ENCODE measurements at places on chromosomes 3 and 15.

DNA sequence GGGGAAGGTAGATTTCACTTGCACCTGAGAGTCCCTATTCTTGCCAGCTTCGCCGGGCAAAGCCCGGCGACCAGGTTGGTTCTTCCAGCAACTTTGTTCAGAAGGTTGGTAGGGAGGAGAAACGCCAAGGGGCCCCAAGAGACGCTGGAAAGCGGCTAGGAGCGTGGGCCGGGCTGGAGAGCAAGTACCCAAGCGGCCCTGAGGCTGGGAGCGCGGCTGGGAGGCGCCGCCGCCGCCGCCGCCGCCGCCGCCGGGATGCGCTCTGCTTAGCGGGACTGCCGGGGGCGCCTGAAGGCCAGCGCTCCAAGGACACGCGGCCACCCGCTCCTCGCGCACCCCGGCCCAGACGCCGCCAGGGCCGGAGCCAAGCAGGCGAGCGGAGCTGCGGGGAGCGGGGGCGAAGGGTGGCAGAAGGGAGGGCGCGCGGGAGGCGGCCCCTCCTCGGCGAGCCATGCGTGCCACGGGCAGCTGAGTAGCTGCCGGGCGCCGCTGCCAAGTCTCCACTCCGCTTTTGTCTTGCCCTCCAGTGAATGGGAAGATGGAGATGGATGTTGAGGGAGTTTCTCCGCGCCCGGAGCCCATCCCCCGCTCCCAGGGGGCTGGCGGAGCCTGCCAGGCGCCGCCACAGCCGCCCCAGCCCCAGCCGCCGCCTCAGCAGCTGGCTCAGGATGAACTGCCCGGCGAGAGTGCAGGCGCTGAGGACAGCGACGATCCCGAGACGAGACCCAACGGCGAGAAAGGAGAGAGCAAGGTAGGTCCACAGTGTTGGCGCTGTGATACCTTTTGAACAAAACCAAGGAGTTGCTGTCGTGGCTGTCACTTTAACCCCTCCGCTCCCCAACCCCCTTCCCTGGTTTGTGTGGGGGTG, 227.4 kb upstream of the AZI2 start:
- DNase-seq = peak; percentile 84

GRCh38 chr15:25619076-25619475, 180.3 kb upstream of the UBE3A start:
- no peak for DNase-seq

GRCh38 chr3:12495749-12496452, 11.6 kb downstream of the TSEN2 start:
- DNase-seq = no peak

DNA sequence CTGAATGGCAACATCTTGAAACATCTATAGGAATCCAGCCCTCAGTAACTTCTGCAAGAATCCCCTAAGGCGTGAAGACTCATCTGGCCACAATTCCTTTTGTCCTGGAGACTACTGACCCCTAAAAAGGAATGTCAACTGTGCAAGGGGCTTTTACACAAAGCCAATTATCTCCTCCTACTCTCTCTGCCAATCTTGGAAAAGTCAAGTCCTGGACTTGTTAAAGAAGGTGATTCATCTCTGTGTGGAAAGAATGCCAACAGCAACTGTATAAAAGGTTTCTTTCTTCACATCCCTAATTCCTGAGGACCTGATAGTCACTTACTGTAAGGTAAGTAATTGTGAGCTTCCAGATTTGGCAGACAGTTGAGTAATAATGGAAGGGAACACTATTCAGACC, 22.3 kb downstream of the THRB start:
- DNase-seq = no peak

DNA sequence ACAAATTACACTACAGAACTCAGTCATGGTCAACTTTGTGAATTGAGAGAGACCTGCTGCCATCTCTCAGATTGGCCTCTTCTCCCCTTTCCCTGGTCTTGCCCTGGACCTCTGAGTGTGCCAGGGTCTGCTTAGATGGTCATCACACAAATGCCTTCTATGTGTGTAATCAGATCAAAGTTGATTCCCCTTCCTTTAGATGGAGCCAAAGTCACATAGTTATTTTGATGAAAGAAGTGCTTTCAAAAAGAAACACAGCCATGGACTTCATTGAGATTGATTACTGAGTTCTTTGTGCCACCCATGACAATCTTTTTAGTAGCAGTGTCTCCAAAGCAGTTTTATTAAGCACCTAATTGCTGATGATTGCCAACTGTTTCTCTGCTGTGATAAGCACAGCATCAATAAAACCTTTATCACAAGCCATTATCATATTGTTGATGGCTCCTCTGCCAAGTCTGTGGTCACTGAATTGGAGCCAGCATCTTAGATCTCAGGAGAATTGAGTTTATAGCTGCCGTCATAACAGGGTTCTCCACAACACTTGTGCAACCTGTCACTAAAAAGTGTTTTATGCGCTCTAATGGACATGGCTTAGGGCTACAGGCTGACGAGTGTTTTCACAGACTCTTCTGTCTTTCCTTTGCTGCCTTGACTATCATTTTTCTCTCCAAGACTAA, 149.7 kb upstream of the NUDT16 start:
- no peak for DNase-seq

GRCh38 chr15:66050264-66050663, 181.0 kb downstream of the RAB11A start:
- DNase-seq = no peak

DNA sequence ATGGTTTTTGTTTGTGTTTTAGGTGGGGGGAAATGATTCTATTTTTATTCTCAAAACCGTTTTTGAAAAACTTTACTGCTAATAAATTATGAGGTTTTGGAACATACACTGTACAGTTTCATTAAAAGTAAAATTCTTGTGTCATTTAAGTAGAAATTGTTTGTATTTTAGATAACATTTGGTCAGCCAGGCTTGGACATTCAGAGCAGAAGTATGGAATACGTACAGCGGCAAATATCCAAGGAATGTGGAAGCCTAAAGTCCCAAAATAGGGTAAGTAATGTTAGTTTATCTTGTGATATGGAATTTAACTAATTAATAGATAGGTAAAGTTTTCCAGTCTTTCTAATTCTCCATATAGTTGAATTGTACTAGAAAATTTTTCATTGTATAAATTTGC, 96.6 kb downstream of the SPRED1 start:
- DNase-seq = no peak

DNA sequence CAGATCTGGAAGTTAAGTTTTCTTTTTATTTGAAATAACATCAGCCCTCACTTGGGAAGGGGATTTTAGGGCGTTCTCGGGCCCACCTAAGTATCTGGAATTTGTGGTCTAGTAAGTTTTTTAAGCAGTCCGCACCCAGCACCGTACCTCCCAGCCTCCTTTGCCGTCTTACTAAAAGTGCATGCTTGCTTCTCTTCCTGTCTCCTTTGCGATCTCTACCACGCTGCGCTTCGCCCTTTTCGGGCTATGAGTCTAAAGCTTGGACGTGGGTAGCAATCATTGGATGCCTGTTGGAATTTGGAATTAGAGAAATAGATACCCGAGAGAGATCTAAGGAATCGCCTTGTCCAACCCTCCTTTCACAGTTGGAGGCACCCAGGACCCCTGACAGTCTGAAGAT, 1.1 kb downstream of the THSD4 start:
- no peak for DNase-seq

- DNase-seq = no peak
Measured at GRCh38 chr15:58479941-58480340, 48.1 kb downstream of the LIPC start.

DNA sequence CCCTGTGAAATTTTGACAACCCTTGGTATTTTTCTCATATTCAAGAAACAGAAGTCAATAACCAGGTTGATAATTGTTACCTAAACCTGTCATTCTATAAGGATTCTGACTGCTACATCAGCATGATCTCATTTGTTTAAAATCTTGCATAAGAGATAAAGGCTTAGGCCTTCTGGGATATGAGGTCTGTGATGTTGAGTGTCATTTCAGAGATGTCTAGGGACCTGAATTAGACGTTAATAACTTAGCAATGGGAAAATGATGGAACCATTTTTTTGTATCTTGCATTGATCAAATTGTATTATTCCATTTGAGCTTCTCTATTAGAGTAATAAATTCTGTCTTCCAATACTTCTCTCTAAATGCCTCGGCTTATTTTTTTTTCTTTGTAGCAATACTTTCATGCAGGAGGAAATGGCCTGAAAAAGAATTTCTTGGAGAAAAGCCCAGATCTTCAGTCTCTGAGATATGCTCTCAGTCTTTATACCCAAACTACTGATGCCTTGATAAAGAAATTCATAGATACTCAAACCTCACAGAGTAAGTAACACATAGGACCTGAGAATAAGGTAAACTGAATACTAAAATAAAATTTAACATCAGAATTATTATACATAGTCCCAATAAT, 589.3 kb downstream of the UNC13C start:
- no peak for DNase-seq

- no peak for DNase-seq
Measured at GRCh38 chr3:82038556-82038955, 277.1 kb upstream of the GBE1 start.

DNA sequence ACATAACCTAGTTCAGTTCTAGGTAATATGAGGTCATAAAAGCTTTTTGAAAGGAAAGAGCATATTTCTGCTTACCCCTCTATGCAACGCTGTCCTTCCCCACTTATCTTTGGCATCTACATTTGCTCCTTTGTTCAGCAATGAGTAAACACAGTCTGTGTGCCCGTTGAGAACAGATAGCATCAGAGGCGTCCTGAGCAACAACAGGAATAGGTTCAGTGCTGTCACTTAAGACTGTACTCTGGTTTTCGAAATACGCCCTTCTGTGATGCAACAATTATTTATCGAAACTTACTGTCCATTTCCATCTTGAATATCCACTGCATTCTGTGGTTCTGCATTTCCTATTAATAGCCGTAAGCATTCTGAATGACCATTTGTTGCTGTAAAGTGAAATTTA, 84.4 kb downstream of the BTD start:
- DNase-seq = no peak

GRCh38 chr3:44430466-44430865, 47.0 kb downstream of the ZNF445 start:
- no peak for DNase-seq

DNA sequence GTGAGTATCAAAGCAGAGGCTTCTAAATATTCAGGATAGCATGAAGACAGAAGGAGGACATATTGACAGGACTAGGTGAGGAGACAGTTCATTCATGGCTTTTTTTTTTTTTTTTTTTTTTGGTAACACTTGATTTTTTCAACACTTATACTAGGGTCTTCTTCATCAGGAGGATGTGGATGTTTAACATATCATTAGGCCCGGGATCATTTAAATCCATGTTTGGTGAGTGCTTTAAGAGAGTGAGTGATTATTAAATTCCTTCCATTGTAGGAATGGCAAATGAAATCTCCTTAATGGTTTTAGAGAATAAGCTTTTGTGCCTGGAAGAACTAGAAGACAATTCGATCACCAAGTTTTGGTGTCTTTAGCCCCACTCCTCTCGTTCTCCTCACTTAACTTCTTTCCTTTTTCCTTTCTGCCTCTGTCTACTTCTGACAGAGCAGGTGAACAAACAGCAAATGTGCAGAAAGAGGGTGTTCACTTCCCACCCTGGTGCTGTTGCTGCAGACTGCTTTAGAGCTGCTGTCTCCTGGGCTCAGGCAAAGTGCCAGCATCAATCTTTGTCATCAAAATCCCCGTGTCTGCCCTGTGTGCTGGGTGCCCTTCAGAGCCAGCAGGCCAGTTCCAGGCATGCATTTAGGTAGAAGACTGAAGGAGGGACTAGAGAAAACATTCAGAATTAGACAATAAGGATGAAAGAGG, 35.6 kb upstream of the RAB11A start:
- DNase-seq = no peak

- DNase-seq = no peak
Measured at GRCh38 chr3:160665784-160666526, 11.0 kb upstream of the ARL14 start.

- DNase-seq = no peak
Measured at GRCh38 chr3:176097027-176097426, 1100.3 kb downstream of the TBL1XR1 start.

DNA sequence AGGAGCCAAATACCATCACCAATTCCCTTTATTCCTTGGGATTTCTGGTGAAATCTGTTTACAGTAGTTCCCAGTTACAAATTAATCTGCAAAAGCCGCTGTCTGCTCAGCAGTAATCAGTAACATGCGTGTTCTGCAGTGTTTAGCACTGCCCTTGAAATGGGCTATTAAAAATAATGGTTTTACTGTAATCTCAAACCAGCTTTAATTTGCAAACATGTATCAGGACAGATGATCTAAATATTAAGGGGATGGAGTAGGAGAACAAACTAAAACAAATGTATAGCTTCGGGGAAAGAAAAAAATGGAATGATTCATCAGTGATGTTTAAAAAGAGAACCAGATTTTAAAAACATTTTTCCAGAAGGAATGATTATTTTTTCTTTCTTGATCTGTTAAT, 513.2 kb downstream of the MECOM start:
- DNase-seq = no peak

GRCh38 chr15:50500352-50500751, 46.1 kb downstream of the USP50 start:
- DNase-seq = no peak

- no peak for DNase-seq
Measured at GRCh38 chr3:43573576-43573975, 48.2 kb downstream of the ANO10 start.

DNA sequence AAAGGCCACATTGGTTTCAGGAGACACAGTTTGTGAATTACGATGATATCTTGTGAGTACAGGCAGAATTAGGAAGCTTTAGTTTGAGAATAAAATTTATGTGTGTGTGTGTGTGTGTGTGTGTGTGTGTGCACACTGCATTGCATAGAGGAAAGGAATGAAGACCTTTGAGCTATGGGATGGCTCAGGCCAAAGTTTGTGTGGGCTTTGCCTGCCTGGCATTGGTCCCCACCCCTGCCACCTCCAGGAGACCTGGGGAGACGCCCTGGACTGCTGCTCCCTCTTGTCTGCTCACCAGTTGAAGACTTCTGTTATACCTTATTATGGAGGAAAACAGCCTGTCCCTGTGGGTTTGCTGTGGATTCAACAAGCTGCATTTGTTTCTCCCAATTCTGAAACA, 37.2 kb downstream of the TIGIT start:
- DNase-seq = no peak

DNA sequence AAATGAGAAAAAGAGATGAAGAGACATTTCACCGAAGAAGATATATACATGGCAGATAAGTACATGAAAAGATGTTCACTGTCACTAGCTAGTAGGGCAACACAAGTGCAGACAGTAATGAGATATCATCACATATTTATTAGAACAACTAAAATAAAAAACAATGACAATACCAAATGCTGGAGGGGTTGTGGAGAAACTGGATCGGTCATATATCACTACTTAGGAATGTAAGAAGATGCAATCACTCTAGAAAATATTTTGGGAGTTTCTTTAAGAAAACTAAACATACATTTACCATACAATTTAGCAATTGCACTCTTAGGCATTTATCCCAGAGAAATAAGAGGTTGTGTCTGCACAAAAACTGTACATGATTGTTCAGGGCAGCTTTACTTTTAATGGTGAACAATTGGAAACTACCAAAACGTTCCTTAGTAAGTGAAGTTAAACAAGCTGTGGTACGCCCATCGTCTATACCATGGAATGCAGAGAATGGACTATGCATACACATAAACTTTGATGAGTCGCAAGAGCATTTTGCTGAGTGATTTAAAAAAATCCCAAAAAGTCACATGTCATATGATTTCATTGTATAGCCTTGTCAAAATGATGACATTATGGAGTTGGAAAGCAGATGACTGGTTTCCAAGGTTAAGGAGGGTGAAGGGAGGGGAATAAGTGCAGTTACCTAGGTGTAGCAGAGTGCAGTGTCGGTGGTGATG, 149.0 kb upstream of the UBE3A start:
- DNase-seq = no peak

GRCh38 chr3:29521751-29522150, 240.9 kb downstream of the RBMS3 start:
- no peak for DNase-seq

GRCh38 chr3:196968233-196969133, at the start of gene PIGZ:
PIGZ (minus strand) TSS chr3:196968833; CDS start chr3:196952031, 16,802 bp downstream.
- DNase-seq = no peak
